Cortex of kidney (tissue), 1 donor: ENCODE measurements at places on chromosomes 11 and 22.

GRCh38 chr11:46119352-46120216 is 1.7 kb downstream of the PHF21A start:
- no peak for DNase-seq

- DNase-seq: no peak
Measured at GRCh38 chr11:44178381-44178780, 82.9 kb downstream of the EXT2 start.

DNA sequence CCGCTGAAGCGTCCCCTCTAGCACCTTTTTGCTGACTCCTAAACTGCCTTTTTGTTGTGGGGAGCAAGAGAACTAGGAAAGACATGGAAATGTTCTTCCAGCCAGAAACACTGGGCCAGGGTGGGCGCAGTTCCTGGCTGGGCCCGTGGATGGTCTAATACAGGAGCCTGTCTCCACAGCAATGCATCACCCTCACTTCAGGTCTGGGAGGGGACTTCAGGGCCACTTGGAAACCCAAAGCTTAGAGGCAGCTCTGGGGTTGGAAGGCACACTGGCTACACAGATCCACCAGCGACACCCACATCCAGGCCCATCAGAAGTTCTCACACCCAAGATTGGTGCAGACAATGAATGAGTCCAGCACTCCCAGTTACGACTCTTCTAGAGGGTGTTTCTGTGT is 120.3 kb downstream of the ETS1 start:
- DNase-seq: no peak

DNA sequence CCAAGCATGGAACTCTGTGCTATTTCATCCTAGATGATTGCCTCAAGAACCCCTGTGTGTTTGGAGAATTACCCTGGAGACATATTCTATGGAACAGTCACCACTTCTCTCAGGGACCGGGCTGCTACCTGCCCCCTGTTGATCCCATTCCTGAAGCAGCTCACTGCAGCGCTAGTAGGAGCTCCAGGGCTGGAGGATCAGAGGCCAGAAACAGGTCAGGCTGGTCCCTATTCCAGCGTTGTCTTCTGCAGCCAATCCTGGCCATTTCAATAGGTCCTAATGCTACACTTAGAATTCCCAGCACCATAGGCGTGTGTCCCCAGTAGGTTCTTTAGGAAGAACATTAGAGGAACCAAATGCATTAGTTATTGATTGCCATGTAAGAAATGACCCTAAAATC is 48.9 kb downstream of the BTG4 start:
- DNase-seq: no peak

GRCh38 chr11:73140213-73141030 is 1.7 kb downstream of the FCHSD2 start:
- DNase-seq: no peak

GRCh38 chr11:75422248-75423231 is 10.5 kb downstream of the KLHL35 start:
- no peak for DNase-seq

- no peak for DNase-seq
Measured at GRCh38 chr11:9264316-9265210, 587 bp downstream of the DENND5A start.

- DNase-seq: no peak
Measured at GRCh38 chr22:30574095-30574981, at the start of gene GAL3ST1. Gene GAL3ST1, minus strand, starts transcription at chr22:30574665. Its CDS starts 17,273 bp downstream, at chr22:30557392.

GRCh38 chr11:85279267-85279666 is 347.9 kb downstream of the DLG2 start:
- no peak for DNase-seq

- no peak for DNase-seq
Measured at GRCh38 chr11:18012122-18012905, 533 bp downstream of the SERGEF start.
